Stimulated activated CD4-positive, alpha-beta T cell treated with anti-CD3 and anti-CD28 coated beads, Interleukin-1b, Interleukin-23, amount 100 ng/mL, for 48 hours (primary cell): ENCODE measurements at places on chromosomes 3 and 15.

DNA sequence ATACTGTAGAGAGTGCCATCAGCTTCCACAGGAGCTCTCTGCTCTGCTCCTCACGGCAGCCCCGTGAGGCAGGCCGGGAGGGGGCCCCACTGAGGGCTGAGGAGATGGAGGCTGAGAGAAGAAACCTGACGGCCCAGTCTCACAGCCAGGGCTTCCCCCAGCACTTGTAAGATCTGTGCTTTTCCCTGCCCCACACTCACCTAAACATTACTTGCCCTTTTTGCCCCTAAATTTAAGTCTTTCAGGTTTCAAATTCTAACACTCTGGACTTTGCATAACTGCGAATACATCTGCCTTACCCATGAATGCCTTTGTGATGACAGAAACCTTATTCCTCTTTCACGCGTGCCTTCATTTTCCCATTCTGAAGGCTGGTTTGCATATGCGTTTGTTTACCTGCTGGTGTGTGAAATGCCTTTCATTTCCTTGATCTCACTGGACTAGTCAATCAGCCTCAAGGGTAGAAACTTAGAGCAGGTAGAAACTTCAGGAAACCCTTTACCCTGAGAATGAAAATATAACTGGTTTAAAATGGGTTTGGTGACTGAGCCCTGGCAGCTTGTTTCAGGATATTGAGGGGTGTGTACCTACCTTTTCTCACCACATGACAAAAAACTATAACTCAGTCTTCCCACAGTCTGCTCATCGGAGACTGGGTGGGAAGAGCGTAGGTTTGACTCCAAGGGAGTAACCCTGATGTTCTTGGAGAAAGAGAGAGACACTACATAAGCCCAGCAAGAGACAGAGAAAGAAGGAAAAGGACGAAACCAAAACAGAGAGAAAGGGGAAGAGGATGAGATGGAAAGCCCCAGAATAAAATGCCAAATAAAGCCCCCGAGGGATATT lies 20.1 kb downstream of the SLC12A8 start:
- DNase-seq = no peak

DNA sequence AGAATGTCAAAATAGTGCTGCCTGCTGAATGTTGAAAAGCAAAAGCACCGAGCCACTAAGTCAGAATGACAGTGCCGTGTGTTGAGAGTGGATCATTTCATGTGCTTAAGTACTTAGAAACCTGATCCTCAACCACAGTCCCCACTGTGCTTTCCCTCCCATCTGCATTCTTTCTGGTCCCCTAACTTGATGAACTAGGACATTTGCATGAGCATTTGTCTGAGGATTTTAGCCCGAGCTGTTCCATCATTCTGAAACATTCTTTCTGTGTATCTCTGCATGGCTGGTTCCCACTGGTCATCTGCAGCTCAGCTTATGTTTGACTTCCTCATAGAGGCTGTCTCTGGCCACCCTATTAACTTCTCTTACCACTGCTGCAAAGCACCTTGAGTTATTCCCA lies 42.0 kb downstream of the SST start:
- DNase-seq = no peak

DNA sequence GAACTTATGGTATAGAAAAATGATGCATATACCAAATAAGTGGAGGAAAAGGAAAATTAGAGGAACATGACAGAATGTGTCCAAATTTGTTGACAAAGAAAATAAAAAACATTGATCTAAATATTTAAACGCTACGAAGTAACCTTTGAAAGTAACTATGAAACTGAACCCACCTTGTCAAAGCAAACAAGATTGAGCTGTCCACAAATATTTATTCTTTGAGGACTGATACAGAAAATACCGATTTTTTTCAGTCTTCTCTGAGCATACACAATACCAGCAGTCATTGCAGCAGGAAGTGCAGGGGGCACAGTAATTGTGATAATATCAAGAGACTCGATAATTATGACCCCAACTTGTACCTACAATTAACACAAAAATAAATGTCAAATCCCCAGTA lies 40.0 kb downstream of the ATP13A3 start:
- DNase-seq = no peak

DNA sequence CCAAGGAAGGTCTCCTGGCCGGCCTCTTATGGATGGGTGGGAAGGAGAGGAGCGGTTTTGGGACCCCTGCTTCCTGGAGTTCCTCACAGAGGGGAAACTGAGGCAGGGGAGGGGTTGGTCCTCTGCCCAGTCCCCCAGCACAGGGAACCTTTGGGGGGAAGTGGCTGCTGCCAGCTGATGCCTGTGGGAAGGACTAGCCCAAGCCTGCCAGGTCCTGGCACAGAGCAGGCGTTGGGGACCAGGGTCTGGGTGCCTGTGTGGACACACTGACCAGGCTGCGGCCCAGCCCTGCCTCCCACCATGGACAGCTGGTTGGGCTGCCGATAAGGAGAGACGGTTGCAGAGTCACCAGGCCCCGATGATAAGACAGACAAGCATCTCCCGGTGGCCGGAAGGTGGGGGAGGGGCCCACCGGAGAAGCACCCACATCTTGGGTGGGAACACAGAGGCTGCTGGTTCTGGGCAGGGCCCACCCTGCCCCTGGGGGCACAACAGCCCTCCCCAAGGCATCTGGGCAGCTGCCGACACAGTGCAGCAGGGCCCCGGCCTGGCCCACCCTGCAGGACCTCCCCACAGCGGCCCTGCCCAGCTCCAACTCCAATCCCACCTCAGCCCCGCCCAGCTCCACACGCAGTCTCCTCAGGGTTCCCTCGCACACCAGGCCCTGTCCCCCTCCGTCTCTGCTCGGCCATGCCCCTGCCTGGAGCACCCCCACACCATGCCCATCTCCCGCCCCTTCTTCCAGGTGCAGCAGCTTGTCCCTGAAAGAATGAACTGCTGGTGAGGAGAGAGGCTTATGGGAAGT lies 50.7 kb downstream of the DNAJB8 start:
- no peak for DNase-seq

DNA sequence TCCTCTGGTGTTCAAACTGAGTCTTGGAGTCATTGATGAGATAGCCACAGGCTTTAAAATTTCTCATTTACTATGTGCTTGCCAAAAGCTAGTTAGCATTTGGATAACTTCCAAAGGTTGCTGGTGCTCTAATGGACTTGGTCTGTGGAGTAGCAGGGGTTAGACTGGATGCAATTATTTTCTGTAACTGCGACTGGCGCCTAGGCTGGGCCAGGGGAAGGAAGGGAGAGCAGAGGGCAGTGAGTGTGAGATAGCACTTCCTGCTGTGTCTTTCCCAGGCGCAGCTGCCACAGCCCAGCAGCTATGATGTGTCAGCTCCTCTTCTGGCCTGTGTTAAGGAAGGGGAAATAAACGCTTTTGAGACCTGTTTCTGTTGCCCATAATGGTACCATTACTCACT lies 98.6 kb downstream of the MYRIP start:
- DNase-seq = no peak

GRCh38 chr15:40429068-40429710 lies 11.6 kb upstream of the BAHD1 start:
- no peak for DNase-seq

- peak; percentile 61 for DNase-seq
Measured at GRCh38 chr3:53102601-53103147, 27.6 kb downstream of the RFT1 start.

GRCh38 chr3:181735911-181736310 lies 24.2 kb downstream of the SOX2 start:
- DNase-seq = no peak

GRCh38 chr15:94324835-94325767 lies 93.7 kb downstream of the MCTP2 start:
- DNase-seq = no peak

GRCh38 chr3:47578691-47579632 lies at the start of gene CSPG5:
Gene CSPG5 (minus strand): TSS chr3:47578865. CDS start chr3:47578693, 172 bp downstream.
- no peak for DNase-seq
